ENCODE measurements at places on chromosomes 2 and 18. TPM values are rescaled to one million over a fixed set of nuclear protein-coding genes. Genes with fewer than 3 reads are reported as not detected.
A peak's percentile ranks its signal among the peaks of the same experiment; 100 is the strongest.

DNA sequence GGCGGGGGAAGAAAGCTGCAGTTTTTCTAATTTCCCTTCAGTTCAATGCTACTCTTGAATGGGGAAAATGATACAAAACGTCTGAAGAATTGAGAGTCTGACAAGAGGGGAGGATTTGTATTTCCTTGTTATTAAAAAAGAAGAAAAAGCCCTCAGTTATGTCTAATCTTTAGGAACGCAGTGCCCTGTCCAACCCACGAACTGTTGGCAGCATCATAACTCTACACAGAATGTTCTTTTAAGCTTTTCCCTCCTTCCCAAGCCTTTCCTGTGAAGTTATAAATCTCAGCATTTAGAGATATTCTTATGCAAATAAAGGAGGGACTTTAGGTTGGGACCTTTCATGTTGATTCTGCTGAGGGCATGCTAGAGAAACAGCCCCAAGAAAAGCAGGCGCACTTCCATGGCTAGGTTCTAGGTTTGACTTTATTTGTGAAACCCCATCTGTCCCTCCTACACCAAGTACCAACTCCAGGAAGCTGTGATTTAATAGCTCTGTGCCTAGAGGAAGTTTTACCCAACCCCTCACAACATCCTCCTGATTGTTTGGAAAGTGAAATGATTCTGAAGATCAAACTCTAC, 288.6 kb downstream of the SETBP1 start:
- DNase-seq, result no peak

DNA sequence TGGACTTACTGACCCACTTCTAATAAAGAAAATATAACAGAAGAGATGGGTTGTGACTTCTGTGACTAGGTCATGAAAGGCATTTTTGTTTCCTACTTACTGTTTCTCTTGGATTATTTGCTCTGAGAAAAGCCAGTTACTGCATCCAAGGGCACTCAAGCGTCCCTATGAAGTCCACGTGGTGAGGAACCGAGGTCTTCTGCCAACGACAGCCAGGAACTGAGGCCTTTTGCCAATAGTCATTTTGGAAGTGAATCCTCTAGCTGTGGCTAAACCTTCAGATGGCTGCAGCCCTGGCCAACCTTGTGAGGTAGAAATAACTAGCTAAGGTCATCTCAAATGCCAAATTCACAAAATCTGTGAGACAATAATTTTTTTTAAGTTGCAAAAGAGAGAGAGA, 449.8 kb upstream of the RGPD4 start:
- no peak for DNase-seq

- no peak for DNase-seq
These were observed 169.2 kb upstream of the NCKAP5 start for GRCh38 chr2:133737242-133737993.

DNA sequence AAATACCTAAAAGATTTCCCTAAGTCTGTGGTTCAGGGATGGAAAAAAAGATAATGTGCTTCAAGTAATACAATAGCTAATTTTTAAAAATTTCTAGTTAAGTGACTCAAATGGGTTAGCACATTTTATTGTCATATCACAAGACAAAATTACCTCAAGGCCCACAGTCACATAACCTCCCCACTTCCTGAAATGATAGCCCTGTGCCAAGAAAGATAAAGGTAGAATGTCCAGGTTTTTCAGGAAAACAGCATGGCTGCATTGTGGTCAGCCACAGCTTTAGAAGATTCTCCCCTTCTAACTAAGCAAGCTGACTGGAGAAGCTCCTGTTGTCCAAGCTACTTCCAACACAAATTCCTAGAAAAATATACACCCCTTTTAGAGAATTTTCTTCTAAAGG, 127.1 kb upstream of the SLC35G4 start:
- DNase-seq, result no peak

DNA sequence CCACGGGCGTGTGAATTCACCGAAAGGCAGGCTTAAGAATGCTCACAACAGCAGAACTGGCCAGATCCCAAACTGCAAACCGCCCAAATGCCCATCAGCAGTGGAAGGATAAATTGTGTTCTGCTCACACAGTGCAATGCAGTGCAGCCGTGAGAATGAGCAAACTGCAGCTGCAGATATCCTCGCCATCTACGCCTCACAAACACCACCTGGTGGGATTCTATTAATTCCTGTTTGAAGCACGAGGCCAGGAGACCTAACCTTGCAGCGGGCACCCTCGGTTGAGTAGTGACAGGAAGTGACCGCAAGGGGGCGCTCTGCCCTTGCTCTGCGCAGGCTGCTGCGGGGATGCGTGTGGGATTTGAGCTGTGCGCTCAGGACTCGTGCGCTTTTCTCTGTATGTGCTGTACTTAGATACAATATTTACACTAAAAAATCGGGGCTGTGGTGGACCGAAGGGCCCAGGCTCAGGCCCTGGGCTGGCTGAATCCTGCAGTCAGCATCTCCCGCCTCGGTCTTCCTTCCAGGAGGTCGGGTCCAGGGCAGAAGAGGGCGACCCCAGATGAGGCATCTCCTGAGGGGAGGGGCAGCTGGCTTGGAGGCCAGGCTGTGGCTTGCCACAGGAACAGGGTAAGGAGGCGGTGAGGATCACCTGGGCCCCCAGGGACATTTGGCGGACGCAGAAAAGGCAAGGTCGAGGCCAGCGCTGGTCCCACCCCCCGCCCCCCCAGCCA, 19.8 kb upstream of the PDIA6 start:
- peak; percentile 77 for DNase-seq

- DNase-seq, result no peak
These were observed 162.7 kb upstream of the NYAP2 start for GRCh38 chr2:225236769-225237323.

- peak; percentile 33 for DNase-seq
These were observed 1.6 kb upstream of the SLC66A2 start for GRCh38 chr18:79952996-79953559.

DNA sequence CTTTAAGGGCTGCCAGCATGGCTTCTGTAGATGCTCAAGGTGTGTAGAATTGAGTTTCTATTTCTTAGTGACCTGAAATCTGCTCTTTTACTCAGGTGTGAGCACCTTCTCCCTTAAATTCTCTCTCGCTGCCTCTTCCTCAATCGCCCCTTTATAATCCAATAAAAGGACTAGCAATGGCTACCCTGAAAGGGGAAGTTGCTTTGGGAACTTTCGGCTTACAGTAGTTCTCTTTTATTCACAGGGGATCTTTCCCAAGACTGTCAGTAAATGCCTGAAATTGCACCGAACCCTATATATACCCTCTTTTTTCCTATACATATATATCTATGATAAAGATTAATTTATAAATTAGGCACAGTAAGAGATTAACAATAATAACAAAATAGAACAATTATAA, 121.8 kb downstream of the ACTR3 start:
- no peak for DNase-seq

DNA sequence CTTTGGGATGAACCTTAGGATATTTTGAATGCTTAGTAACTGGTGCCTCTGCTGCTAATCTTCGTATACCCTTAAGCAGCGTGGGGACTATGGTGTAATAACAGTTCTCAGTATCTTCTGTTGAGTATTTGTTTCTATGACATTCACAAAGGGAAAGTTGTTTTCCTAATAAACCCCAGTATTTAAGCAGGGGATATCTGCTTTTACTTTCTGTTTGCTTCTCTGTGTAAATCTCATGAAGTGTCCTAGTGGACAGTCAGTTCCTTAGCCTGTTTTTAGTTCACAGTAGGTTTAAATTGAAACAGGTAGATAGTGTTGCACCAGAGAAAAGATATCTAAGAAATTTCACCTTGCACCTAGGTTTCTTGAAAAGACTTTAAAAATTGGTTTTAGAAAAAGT, 14.9 kb downstream of the KIAA1328 start:
- no peak for DNase-seq

DNA sequence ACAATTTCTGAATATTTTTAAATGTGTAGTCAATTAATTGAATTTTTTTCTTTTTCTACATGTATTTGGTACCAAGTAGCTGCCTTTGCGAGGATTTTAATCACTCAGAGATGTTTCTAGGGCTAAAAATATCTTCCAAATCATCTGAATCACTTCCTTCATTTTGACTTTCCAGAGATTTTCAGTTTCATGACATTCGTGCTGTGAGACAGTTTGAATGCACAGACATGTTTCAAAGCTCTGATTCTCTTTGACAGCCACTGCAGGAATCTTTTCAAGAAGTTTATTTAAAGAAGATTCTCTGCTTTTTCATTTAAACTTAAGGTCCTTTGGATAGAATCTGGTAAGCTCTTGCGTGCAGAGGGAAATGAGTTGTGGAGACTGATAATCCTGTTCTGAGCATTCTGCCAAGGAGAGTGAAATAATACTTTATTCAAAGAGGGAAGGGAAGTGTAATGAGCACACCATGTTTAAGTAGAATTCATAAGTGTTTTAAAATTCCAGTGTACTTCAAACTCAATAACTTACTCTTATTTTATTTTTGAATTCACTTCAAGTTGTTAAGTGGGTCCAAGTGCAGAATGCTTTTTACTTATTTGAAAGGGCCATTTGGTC, 9.7 kb downstream of the CYBRD1 start:
- no peak for DNase-seq

DNA sequence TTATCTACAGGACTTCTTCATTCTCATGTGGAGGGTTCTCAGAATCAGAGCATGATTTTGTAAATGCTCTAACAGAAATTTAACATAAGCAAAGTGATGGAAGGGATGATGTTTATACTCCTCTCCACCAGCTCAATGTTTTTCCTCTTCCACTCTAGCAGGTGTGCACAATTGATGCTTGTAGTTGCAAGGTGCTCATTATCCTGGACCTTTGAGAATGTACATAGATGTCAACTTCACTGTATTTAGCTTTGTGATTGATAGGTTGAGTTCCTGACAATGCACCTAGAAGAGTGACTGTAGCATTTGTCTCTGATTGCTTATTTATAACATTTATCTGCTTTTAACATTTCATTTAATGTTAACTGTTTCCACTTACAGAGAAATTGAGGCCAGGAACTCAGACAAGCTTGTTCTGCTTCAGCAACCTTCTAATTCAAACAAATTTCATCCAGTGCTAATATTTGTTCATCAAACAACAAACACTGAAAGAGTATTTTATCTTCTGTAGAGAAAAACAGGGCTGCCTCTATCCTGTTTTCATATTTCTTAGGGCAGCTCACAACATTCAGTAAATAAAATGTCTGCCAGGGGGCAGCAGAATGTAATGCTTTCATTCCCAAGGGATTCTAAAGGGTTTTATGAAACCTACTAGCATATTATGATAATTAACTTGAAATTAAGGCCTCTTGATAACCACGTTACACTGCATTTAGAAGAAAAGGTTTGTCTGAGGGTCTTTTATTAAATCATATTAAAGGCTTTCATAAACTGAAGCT, 127.9 kb upstream of the NOL4 start:
- no peak for DNase-seq

- DNase-seq, result no peak
These were observed 24.3 kb downstream of the NCKAP1 start for GRCh38 chr2:183014005-183014404.

DNA sequence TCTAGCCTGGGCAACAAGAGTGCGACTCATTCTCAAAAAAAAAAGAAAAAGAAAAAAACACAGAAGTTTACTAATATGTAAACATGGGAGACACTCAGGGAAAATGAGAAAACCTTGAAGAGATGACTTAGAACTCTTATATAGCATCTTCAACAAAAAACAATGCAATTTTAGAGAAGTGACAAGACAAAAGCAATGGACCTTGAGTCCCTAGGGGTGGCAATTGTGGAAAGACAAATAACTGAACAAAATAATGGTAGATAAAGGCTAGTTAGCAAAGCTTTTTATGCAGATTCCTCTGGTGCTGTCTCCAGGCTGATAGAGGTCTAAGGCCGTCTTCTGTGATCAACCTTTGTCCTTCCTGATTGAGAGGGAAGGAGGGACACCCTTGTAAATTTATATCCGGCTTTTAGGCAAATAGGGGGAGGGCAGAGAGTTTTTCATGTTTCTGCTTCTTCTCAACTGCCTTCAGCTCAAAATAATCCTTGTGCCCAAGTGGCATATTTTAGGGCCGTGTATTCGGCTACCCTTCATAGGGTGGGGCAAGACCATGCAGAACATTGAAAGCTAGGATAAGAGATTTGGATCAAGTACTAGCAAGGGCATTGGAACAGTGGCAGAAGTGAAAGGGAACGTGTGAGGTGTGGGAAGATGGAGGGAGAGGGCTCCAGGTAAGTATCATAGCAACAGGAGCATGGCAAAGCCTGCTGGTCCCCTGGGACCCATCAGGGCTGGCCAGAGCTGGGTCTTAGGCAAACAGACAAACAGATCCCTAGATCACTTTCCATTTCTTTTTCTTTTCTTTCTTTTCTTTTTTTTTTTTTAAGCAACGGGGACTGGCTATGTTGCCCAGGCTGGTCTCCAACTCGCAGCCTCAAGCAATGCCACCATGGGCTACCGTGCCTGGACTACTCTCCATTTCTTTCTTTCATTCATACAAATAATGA, 116.2 kb upstream of the STPG4 start:
- DNase-seq, result no peak

DNA sequence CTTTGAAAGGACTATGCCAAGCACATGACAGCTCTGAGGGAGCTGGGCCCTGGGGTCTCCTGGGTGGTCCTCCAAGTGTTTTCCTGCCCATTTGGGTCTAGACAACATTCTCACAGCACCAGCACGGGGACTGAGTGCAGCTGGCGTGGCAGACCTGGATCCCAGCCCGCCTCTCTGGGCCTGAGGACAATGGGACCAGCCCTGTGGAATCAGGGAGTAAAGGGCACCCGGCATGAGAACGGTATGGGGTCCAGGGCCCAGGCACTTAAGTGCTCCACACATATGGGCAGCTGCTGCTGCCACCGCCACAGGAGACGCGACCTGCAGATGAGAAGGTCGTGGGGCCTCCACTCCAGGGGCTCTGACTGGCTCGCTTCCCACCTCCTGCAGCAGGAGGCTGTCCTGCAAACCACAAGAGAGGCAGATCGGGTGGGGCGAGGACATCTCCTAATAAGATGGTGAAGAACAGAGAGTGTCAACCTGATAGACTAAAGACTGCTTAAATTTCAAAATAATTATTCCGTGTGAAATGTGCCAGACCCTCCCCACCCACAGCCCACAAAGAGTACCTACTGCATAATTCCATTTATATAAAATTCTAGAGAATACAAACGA, 46.3 kb downstream of the FAM178B start:
- DNase-seq, result no peak

The EFEMP1 gene
- 482 TPM for polyA plus RNA-seq

The TTC31 gene
- 12.9 TPM for polyA plus RNA-seq

The ALPI gene
- polyA plus RNA-seq, result not detected

The WNT6 gene
- 2.9 TPM for polyA plus RNA-seq

The EML6 gene
- 0.40 TPM for polyA plus RNA-seq

The REG3G gene
- polyA plus RNA-seq, result 0.30 TPM

The SERPINB4 gene
- polyA plus RNA-seq, result 0.10 TPM

The AMMECR1L gene
- polyA plus RNA-seq, result 8.9 TPM

The IL36RN gene
- polyA plus RNA-seq, result not detected

The FIGN gene
- polyA plus RNA-seq, result 5.9 TPM

The DNAH6 gene
- 0.80 TPM for polyA plus RNA-seq

All from ovary (tissue), 10 donors.